Effector CD4-positive, alpha-beta T cell (primary cell): ENCODE measurements at places on chromosomes 7 and 10.

GRCh38 chr7:154699417-154699816 lies 303.5 kb downstream of the PAXIP1 start:
- no peak for DNase-seq

GRCh38 chr10:57018452-57018851 lies 657.4 kb upstream of the ZWINT start:
- no peak for DNase-seq

DNA sequence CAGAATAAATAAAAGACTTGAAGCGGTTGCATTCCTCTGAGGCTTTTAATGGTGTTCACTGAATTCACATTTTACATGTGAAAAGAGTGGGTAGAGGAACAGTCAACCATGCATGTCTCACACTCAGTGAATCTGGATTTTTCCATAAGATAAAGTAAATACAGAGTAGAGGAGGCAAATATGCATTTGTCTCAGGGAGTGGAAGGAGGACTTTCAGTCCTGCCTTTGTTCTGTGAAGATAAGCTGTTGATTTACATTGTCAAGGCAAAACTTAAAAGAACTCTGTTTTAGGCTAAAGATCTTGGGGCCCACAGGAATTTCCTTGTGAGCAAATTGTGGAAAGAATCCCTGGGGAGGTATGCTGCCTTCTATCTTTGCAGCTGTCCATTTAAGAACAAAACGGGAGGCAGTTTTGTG lies 825.3 kb upstream of the MBL2 start:
- DNase-seq = no peak

DNA sequence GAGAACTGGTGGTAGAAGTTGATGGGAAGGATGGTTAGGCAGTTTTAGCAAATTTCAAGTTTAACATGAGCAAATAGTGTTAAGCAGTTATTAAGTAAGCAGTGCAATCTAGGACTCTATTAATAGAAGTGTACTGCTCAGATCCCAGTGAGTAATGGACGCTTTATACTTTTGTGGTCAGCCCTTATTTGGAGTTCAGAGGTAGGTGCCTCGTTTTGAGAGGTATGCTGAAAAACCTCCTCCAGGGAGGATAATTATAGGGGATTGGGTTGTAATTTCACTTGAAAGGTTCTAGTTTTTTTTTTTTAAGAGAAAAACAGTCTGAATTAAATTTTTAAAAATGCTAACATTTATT lies 33.5 kb upstream of the CCDC7 start:
- DNase-seq = no peak

GRCh38 chr7:25968205-25968993 lies 183.6 kb upstream of the NFE2L3 start:
- DNase-seq = no peak

DNA sequence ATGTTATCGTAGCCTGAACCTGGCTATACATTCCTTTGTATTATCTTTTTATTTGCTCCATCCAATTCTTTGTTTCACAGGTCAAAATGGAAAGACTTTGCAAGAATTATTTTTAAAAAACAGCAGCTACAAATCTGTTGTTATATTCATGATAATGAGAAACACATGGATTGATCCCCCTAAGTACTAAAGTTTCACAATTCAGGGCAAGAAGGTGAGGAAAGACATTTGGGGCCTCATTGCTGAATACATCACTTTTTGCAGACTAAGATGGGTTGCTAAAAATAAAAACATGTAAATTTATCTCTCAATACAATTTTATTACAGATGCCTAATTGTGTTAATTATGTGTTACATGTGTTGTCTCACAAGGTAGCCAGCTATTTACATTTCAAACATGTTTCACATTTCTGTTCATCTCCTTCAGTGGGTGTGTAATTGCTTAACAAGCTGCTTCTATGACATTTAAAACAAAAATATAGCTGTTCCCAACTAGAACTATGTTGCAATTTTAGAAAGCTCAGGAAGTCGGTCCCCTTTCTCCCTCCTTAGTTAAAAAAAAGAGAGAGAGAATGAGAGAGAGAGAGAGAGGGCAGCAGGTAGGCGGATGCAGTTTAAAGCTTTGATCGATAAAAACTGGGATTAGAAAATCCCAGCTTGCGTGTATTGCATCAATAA lies 606.3 kb upstream of the FZD8 start:
- no peak for DNase-seq

DNA sequence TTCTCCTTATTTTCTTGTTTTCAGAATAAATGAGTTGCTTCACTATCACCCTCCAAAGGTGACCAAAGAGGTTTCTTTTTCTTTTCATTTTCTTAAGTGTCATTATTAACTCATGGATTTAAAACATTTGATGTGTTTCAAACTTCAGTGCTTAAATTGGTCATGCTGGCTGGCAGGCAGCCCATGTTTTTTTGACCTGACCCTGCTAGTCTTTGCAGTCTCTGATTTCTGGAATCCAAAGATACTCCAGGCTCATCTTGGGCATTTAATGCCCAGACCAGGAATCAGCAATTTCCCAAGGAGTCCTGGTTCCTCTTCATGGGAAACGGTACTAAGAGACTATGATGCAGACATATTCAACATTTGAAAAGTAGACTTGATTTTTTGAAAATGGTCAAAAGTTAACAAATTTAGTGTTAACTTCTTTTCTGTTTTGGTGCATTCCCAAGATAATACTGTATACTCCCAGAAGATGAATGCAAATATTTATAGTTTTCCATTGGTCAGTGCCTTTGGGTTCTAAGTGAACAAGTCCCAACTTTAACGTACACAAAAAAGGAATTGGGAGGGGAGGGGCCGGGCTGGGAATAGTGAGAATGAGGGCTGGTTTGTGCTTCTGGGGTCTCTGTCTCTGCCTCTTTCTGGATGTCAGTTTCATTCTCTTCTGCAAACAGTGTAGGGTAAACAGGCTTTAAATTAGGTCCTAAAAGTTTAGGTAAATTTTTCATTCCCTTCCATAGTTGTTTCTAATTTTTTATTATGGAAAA lies 19.8 kb downstream of the NUB1 start:
- DNase-seq = no peak

DNA sequence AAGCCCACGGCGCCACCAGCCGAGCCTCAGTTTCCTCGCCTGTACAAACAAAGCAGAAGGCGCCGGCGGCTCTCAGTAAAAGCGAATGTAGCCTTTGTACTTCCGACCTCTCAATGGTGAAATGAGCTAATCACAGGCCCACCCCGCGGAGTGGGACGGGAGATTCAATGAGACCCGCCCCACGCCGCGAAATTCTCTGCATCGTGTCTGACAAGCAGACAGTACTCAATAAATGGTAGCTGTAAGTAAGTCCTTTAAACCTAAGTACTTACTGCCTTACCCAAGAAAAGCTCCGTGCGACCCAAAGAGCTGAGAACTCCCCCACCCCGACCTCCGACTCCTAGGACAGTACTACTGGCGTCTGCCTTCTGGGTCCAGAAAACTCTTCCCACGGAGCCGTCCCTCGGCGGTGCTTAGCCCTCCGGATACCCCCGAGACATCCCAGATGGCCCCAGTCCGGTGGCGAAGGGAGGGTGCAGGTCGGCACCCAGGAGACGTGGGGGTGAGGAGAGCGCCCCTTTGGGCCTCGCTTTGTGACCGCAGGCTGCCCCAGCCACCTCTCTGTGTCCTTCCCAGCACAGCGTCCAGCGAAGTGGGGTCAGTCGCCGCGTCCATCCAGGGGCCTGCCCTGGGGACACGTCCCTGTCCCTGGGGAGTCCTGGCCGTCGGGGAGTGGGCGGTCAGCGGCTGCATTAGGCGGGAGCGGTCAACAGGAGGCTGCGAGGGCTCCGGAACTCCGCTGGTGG lies 972 bp upstream of the CXCL12 start:
- no peak for DNase-seq

DNA sequence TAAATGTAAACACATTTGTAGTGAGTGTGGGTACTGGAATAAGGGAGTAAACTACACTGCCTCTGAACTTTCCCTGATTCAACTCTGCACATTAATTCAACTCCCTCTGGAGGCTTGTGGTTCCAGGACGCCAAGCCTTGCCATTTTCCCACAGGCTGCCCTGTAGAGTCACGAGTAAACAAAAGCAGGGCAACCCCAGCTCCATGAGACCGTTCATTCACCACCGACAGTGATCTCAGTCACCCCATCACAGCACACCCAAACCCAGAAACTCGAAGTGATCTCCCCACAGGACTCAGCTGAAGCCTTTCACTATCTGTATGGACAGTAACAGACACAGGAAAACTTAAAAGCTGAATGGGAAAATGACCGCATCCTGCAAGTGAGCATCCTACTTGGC lies 218.8 kb upstream of the FRMD4A start:
- DNase-seq = no peak

GRCh38 chr7:150942591-150943452 lies 35.3 kb downstream of the KCNH2 start:
- DNase-seq = no peak

DNA sequence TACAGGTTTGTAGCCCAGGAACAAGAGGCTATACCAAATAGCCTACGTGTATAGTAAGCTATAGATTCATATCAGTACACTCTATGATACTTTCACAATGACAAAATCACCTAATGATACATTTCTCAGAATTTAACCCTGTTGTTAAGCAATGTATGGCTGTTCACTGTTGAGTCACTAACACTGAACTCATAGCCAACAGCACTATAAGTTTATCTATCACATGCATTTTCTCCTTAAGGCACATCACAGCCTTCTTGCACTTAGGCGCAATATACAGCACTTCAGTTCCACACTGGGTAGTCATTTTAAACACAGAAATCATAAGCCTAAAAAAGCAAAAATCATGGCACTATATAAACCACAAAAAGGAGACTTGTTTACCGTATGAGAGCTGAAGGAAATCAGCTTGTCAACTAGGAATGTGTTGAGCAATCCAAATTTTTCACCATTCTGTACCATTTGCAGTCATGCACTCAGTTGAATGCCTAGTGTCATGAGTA lies 45.6 kb downstream of the ZNF438 start:
- DNase-seq = no peak

DNA sequence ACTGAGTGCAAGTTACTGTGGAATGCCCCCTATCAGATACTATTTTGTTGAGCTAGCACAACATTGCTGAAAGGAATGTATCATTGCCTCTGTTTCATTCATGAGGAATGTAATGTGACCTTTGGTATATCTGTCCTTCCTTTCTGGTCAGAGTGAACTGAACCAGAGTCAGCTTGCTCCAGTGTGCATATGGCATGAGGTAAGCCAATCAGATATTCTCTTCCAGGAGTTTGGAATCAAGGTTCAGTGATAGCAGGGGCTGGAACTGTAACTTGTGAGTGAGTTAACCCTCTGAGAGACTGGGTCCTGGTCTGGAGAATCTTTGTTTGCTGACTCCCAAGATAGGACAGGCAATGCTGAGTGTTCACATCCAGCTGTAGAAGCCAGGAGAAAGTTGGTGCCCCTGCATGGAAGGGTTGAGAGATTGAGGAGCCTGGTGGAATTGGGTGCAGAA lies 45.3 kb upstream of the OSBPL3 start:
- DNase-seq = no peak

GRCh38 chr10:11158080-11158479 lies 140.4 kb downstream of the CELF2 start:
- no peak for DNase-seq

- DNase-seq = no peak
Measured at GRCh38 chr10:127293640-127294039, 97.2 kb upstream of the INSYN2A start.

DNA sequence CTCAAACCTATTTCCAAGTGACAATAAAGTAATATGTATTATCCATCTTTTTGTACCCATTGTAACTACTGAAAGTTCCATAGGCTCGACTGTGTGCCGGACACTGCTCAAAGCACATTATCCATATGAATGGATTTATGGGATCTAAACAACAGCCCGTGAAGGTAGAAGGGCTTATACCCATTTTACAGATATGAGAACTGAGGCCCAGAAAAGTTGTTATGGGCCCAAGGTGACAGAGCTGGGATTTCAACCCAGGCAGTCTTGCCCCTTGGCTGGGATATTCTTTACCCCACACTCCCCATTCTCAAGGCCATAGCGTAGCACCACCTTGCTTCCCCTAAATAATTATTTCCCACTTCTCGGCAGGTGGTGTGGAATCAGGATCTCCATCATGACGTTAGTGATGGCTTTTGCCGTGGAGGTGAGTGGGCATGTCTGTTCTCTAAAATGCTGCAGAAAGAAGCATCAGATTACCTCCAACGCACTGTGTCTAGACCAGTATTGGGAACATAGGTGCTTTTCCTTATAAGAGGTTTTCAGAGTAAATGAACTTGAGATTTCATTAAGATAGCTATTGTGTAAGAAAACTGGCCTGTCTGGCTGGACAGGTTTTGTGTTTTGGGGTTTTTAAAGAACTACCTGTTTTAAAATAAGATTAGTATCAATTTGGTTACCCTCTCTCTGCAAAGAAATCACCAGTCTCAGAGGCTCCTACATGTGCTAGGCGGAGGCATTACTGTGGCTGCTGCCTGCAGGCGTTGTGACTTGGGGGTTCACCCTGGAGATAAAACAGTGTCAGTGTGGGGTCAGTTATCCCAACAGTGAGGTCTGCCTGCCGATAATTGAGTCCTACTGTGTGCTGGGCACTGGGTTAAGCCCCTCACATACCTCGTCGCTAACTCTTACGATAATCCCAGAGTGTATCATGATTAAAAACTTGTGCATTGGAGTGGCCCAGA lies 85.1 kb upstream of the SDK1 start:
- DNase-seq = no peak

DNA sequence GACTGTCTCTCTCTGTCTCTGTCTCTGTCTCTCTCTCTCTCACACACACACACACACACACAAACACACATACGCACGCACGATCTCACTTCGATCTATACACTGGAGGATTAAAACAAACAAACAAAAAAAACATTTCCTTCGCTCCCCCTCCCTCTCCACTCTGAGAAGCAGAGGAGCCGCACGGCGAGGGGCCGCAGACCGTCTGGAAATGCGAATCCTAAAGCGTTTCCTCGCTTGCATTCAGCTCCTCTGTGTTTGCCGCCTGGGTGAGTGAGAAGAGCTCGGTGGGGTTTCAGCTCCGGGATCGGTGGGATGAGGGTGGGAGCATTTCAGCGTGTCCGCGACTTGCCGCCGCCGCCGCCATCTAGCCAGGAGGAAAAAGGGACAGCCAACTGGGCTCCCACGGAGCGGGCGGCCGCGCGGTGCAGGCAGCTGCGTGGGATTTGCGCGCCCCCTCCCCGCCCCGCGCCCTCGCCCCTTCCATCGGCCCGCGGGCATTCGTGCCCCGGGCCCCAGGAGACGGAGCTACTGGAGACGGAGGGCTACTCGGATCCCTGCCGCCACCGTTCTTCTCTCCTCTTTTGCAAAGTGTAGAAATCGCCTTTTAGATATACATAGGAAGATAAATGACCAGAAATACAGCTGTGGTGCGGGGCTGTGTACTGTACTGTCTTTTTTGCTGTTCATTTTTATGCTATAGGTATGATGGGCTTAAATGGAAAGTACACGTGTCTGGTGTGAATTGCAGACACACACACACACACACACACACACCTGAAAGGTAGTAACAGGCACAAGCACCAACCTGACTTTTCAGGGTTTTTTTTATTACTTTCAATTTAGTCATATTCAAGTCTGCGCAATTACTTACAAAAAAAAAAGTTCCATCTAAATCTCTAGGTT lies 581 bp downstream of the PTPRZ1 start:
- no peak for DNase-seq

GRCh38 chr7:137601642-137602041 lies 245.1 kb downstream of the DGKI start:
- DNase-seq = no peak
